Naive thymus-derived CD8-positive, alpha-beta T cell (primary cell): ENCODE measurements at places on chromosomes 12 and 14.

DNA sequence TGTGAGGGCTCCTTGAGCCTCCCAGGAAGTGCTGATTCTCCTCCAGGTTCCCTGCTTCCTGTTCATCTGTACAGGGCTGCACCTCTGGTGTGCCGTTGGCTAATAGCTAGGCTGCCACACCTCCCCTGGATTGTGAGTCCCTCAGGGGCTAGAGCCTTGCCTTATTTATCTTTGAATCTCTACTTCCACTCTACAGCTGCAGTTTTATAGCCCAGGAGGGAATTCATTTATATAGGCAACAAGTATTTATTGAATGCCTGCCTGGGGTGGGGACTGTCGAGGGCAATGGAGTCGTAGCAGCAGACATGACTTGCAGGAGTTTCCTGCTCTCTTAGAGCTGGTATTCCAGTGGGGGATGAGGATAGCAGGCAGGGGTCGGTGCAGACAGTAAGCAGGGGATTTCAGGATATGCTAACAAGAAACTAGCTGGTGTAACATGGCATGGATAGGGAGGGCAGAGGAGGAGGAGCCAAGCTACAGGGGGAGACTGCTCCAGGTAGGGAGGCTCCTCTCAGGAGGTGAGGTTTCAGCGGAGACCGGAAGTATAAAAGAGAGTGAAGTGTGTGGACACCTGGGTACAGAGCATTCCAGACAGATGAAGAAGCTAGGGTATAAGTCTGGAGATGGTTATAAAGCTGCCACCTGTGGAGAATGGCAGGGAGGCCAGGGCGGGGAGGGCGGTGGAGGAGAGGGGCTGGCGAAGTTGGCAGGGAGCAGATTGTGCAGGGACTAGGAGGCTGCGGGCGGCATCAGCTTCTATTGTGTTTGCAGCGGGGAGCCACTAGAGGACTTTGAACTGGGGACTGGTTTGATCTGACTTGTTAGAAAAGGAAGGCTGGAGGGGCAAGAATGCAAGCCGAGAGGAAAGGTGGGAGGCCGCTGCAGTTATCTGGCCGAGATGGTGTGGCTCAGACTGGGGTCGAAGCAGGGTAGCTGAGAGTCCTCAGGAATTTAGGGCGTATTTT, 17.2 kb downstream of the USP30 start:
- peaks cover 4% of the 10 kb centered on the region for H3K36me3 ChIP-seq
- H3K4me3 ChIP-seq = no peak overlapping the region
- no peaks in the 10 kb centered on the region for H3K4me1 ChIP-seq
- no peak overlapping the region for H3K27ac ChIP-seq
- no peak for DNase-seq

DNA sequence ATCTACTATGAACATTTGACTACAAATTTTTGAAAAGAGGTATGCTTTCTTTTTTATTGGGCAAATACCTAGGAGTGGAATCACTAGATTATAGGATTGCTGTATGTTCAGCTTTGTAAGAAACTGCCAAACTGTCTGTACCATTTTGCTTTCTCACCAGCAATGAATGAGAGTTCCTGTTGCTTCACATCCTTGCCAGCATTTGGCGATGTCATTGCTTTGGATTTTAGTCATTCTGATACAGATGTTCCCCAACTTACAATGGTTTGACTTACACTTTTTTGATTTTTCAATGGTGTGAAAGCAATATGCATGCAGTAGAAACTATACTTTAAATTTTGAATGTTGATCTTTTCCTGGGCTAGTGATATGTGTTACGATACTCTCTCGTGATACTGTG, 328.7 kb downstream of the RAD51B start:
- H3K27ac ChIP-seq = no peak overlapping the region
- peaks cover 13% of the 10 kb centered on the region for H3K4me1 ChIP-seq
- no peak overlapping the region for H3K4me3 ChIP-seq
- DNase-seq = no peak

GRCh38 chr12:13000925-13001774, 1.1 kb upstream of the HEBP1 start:
- peak overlapping the region; percentile 93 for H3K27ac ChIP-seq
- peaks cover 5% of the 10 kb centered on the region for H3K27me3 ChIP-seq
- H3K4me1 ChIP-seq = peaks cover 24% of the 10 kb centered on the region
- peak overlapping the region; percentile 98 for H3K4me3 ChIP-seq

DNA sequence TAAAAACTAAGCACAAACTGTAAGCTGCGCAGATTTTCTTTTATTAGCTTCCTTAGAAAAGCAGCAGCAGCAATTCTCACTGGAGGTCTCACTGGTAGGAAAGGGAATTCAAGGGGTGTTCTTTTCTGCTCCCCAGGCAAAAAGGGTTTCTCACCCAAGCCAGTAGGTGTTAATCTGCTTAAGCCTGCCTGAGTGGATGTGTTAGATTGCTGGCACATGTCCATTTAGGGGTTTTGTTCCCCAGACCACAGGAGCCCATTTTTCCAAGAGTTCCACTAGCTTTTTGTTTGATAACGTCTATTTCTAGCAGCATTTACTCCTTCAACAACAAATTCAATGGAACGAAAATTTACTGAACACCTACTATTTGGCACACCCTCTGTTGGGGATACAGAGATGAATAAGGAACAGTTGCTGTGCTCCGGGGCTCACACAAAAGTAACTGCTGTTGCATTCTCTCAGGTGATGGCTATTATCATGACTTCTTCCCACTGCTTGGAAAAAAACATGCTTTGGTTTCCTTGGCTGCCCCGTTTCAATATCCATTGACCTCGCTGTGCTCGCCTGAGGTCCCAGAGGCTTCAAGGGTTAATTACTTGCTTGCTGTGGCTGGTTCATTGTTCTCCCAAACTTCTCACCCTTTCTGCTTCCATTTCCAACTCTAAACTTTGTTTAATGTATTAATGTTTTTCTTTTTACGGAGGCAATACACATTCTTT, 31.1 kb upstream of the RIC8B start:
- no peaks in the 10 kb centered on the region for H3K27me3 ChIP-seq
- no peak for DNase-seq

- no peaks in the 10 kb centered on the region for H3K27me3 ChIP-seq
- peak overlapping the region; percentile 14 for H3K4me3 ChIP-seq
- H3K36me3 ChIP-seq = no peaks in the 10 kb centered on the region
- DNase-seq = no peak
These were observed 25.7 kb downstream of the CNOT2 start for GRCh38 chr12:70268972-70269371.
